Activated T-cell treated with anti-CD3 and anti-CD28 coated beads, Interleukin-2, amount 50 U/mL, for 48 hours (primary cell): ENCODE measurements at places on chromosomes 5 and 9.

GRCh38 chr9:21096172-21096900 is 18.6 kb upstream of the IFNB1 start:
- peak; percentile 36 for DNase-seq

GRCh38 chr9:38024036-38024681 is 44.9 kb downstream of the SHB start:
- no peak for DNase-seq

DNA sequence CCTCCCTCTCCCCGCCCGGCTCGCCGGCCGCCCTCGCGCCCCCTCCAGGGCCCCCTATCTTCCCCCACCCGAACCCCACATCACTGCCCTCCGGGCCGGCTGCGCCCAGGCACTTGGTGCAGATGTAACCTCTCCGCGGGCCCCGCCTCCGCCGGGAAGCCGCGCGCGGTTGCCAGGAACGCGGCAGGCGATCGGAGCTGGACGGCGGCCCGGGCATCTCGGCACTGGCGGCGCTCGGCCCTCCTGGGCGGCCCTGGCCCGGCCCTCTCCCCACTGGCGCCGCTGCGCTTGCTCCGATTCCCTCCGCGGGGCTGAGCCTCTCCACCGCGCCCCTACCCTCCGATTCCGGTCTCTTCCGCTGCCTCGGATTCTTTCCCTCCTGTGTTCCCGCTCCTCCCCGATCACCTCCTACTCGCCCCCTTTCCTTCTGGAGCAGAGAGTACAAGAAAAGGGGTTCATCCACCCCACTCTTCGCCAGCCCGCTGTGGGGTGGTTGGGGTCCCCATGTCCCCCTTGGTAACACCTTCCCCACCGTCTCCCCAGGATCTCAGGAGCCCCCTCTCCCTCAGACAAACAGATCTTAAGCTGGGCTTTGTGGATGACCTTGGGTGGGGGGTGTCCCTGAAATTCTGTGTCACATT is 70.6 kb downstream of the C9orf50 start:
- no peak for DNase-seq

- no peak for DNase-seq
Measured at GRCh38 chr9:13904746-13905145, 409.2 kb downstream of the NFIB start.

DNA sequence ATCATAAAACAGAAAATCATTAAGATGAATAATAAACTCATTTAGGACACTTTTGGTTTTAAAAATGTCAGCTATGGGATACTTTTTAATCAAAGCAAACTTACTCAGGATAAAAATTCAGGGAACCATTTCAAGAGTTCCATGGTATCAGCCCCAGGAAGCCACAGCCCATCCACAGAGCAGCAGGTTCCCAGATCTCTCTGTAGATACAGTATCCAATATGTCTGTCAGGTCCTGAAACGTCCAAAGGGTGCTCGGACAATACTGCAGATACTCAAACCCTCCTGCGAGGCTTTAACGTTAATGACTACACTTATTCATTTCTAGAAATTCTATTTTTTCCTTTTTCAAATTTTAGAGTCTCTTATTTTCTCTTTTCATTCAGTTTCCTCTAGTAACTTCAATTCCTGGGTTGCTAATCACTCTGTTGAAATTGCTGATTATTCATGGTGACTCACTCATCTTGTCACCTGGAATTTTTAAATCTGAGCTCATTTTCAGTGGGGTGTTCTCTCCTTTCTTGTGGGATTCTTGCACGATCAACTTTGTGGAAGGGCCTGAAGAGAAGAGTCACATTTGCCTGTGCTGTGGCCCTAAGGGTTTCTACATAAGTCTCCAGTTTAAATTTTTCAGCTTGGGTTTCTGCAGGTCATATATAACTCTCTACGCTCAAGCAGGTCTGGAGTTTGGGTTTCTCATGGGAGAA is 435.8 kb downstream of the CTNND2 start:
- no peak for DNase-seq

DNA sequence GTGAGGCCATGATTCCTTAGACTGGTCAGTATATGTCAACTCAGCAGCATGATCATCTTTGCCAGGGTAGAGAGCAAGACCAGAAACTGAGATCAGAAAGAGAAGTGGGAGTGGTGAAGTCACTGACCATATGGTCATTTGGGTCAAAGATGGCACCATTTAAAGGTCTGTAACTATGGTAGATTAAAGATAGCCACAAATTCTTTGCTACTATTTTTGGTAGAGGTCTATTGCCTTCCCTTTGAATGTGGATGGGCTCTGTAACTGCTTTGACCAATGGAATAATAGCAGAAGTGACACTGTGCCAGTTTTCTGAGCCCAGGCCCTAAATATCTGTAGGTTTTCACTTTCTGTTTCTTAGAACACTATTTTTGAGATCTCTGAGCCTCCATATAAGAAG is 117.6 kb downstream of the PCSK1 start:
- no peak for DNase-seq
